SJSA1 (cell line): ENCODE measurements at places on chromosomes 7 and 10. TPM values are rescaled to one million over a fixed set of nuclear protein-coding genes. Genes with fewer than 3 reads are reported as not detected.

The CNPY4 gene
- total RNA-seq = 22.5 and 24.6 TPM in 2 replicates

The RBM20 gene
- total RNA-seq = 16.5 and 17.0 TPM in 2 replicates

The IFIT1B gene
- not detected in 2 replicates for total RNA-seq

The C10orf105 gene
- not detected in 2 replicates for total RNA-seq

The LRIT2 gene
- total RNA-seq = not detected in 2 replicates

GRCh38 chr7:91554883-91555282 lies 290.6 kb downstream of the FZD1 start:
- DNase-seq = no peak
- no peaks in the 10 kb centered on the region for H3K36me3 ChIP-seq
- H3K4me1 ChIP-seq = peaks cover 30% of the 10 kb centered on the region

- H3K27ac ChIP-seq = no peak overlapping the region
- H3K4me1 ChIP-seq = peaks cover 5% of the 10 kb centered on the region; the same call in 1 of the 2 replicates
- no peak for DNase-seq
- H3K4me3 ChIP-seq = no peak overlapping the region
These were observed 23.2 kb downstream of the NDUFB2 start for GRCh38 chr7:140719721-140720120.
